Ureter (tissue), 1 donor: ENCODE measurements at places on chromosomes 5 and 9. TPM values are rescaled to one million over a fixed set of nuclear protein-coding genes. Genes with fewer than 3 reads are reported as not detected.

Gene NRARP
- 7.1 TPM for total RNA-seq

Gene SPATA6L
- 23.1 TPM for total RNA-seq

Gene PPP3R2
- total RNA-seq, result not detected

Gene TUSC1
- 13.3 TPM for total RNA-seq

DNA sequence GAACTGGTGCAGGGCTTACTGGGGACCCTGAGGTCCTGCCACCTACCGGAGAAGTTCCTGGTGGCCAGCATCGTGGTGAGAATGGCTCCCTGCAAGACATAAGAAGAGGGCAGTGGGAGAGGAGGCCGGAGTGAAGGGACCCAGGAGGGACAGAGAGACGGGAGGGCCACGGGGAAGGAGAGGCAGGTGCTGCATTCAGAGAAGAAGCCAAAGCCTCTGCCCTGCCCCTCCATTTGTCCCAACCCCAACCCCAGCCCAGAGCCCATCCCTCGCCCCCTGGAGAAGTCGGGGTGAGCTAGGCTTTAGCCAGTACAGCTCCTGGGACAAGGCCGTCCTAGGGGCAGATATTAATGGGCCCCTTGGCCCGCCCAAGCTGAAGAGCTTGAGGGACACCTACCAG lies 41.8 kb downstream of the CAMK2A start:
- no peak for DNase-seq

DNA sequence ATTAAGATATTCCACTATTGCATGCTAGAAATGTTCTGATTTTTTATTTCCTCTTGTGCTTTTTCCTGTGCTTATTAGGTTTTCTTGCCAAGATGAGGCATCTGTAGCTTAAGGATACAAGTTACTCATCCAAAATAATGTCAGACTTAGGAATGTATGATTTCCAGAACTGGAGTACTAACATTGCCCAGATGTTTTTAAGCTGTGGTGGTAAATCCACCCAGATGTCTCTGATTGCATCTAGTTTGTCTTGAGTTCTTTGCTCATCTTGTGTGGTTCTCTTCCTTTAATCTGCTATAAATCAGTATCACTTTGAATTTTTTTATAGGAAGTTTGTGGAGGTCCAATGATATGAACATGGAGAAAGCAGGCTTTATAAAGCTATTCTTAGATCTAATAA lies 337.5 kb upstream of the ZNF608 start:
- DNase-seq, result no peak

DNA sequence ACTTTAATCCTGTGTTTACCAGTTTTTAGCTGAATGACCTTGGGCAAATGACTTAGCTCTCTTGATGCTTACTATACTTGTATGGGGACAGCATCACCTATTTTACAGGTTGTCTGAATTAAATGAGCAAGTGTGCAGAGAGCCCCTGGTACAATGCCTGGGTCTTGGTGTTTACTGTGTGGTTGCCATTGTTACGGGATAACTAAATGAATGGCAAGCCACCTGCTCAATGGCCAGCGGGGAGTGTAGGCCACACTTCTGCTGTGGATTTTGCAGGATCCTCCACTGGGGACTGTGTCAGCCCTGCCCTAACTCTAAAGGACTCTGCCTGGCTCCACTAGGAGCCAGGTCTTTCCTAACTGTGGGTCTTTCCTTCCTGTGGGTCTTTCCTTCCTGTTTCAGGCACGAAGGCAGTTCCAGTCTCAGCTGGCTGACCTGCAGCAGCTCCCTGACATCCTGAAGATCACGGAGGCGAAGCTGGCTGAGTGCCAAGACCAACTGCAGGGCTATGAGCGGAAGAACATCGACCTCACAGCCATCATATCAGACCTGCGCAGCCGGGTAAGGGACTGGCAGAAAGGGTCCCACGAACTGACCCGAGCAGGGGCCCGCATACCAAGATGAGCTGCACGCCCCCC lies 10.3 kb upstream of the GLE1 start:
- DNase-seq, result peak; percentile 57

DNA sequence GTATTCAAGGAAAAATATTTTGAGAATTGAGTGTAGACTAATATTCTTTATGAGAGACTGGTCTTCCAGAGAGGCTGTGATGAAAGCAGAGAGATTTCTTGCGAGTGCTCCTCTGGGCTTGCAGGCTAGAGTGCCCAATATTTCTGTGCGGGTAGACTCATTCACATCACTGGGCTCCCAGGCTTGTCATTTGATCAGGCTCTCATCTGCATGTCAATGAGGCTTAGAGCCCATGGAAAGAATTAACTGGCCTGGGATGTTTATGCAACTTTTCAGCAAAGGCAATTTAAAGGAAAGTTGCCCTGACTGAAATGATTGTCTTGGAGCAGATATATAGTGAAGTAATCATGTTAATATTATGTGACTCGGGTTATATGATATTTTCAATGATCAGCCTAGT lies 42.3 kb downstream of the SNCAIP start:
- DNase-seq, result no peak

GRCh38 chr5:147072622-147073021 lies 162.2 kb upstream of the STK32A start:
- DNase-seq, result no peak

DNA sequence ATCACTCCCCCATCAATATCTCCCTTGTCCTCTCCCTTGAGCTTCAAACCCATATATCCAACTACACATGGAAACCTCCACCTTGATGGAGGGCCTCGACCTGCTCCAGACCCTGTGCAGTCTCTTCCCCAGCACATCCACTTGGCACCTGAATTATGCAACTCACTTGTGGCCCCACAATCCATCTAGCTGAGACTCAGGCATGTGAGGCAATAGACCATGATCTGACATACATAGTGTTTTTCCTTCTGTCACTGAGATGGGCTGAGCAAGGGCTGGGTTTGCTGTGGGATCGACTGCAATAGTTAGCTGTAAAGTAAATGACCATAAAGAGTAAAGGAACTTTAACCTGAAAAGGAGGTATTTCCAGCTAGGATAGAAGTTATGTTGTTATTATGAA lies 172.9 kb upstream of the RAD23B start:
- DNase-seq, result no peak

DNA sequence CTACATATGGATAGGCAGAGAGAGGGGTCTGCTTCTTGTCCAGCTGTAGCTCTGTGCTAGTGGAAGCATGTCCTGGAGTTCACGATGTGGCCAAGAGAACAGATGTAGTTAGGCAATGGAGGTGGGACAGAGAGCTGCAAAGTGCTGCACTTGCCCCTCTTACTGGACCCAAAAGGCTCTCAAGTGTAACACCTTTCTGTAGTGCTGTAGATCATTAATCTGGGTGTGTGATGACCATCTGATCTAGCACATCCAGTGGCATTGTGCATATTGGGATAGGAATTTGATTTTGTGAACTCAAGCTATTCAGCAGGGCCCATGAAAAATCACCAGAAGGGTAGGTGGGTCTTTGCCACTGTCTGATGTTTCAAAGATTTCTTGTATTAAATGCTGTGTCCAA lies 151.4 kb downstream of the KDM4C start:
- DNase-seq, result no peak
